Activated CD4-positive, CD25-positive, alpha-beta regulatory T cell treated with anti-CD3 and anti-CD28 coated beads, Interleukin-2, amount 50 U/mL, for 24 hours (primary cell): ENCODE measurements at places on chromosomes 5 and 9.

- ATAC-seq: no peak
These were observed 15.7 kb downstream of the LPCAT1 start for GRCh38 chr5:1507961-1508658.

GRCh38 chr9:107632216-107632615, 142.6 kb upstream of the KLF4 start:
- ATAC-seq: no peak

DNA sequence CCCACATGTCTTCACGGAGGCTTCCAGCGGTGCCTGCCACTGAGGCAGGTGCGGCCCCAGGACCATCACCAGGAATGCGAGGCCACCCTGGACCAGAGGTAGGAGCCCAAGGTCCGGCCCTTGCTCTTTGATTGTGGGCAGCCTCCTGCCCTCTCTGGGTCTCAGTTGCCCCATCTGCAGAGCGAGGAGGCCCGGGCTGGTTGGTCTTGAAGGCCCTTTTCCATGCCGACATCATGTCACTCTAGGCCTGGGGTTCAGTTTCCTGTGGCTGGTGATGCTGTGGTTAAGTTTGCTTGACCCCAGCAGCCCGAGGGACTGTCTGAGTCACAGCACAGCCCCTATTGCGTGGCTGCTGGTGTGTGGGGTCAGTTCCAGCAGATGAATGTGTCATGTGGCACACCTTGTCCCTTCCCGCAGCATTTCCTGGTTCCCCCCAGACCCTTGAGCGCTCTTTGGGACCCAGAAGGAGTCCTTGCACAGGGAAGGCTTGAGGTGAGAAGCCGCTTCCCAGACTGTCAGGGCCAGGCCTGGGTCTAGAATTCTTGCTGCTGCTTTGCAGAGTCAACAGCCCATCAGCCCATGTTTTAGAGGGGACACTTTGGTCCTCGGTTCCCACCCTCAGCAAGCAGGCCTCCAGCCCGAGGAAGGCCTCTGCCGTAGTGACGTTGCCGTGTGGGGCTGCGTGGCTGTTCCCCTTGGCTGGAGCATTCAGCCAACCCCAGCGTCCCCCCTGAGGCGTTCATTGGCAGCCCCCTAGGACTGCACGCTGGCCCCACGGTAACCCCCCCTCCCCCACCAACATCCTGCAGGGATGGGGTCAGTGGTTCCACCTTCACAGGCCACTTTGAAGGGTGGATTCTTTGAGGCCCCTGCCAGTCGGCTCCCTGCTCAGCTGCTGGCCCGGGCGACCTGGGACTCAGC, 31.0 kb upstream of the HMCN2 start:
- ATAC-seq: no peak

GRCh38 chr5:14240359-14240758, 97.2 kb downstream of the TRIO start:
- no peak for ATAC-seq

GRCh38 chr5:136613230-136613629, 247.9 kb upstream of the TRPC7 start:
- no peak for ATAC-seq

GRCh38 chr5:125333416-125333815, 587.0 kb upstream of the ZNF608 start:
- no peak for ATAC-seq

- no peak for ATAC-seq
These were observed 49.8 kb downstream of the ALDH1A1 start for GRCh38 chr9:72903103-72903502.

DNA sequence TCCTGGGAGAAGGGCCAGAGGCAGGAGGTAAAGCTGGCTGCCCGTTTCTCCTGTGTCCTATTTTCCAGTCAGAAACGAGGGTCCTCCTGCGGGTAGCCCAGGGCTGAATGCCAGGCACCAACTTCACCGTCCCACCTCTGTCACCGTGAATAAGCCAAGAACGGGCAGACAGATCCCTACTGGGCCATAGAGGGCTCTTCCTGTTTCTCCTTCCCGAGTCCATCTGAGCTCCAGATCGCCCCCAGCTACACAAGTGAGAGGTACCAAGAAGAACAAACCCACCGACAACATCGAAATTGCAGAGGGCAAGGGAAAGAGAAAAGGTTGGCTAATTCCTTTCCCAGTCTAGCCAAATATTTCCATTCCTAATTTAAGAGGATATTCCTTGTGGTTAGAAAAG, 93.7 kb downstream of the SPOCK1 start:
- no peak for ATAC-seq

GRCh38 chr9:111559000-111559610, 34.1 kb downstream of the ZNF483 start:
- no peak for ATAC-seq

DNA sequence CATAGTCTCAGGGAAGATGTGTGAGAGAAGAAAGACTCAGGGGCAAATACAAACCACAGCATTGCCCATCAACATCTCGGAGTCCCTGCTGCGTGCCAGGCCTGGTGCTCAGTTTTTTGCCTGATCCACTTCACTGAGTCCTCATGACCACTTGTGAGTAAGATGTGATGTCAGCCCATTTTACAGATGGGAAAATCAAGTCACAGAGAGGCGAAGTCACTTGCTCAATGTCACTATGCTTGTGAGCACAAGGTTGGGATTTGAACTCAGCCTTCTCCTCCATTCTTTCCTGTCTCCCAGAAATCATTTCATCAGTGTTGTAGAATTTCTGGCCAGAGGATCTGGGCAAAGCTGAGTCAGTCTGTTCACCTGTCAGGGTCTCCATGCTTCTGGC, 34.6 kb upstream of the PSD2 start:
- ATAC-seq: no peak

DNA sequence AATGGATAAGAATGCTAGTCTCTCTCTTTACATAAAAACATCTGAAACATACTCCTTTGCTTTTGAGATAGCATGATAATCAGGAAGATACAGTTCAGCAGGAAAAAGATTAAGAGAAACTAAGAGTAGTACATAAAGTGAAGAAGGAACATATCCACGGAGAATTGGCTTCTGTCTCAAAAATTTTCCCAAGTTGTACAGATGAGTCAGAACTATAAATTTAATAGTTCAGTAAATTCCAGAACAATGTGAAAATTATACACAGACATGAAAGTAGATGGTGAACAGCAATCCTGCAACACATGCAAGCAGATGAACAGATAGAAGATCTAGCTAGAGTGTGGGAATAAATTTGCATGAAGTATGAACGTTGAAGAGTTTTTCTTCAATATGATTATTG, 691.4 kb upstream of the RIOK2 start:
- ATAC-seq: no peak

GRCh38 chr5:80492741-80493140, 4.8 kb downstream of the FAM151B start:
- ATAC-seq: no peak

DNA sequence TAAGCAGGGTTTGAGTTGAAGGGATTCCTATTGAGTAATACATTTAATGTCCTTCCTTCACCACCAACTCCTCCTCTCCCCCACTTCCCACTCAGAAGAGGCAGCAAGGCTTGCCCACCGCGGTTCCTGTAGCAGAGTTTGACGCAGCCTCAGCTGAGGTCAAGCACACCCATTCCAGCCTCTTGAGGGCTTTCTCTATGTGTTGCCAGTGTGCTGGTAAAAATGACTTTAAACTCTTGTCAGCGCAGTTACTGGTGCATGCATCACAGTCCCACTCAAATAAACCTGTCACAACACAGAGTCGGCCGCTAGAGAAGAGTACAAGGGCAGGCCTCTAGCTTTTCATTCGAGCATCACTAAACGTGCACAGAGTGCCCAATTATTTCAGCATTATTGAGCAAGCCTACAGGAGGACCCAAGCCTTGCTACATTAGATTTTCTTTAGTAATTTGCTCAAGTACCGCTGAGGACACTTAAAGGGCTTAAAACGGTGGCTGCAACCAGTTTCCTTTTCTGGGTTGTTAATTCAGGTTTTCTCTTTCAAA, 79.6 kb downstream of the TLE4 start:
- ATAC-seq: no peak

DNA sequence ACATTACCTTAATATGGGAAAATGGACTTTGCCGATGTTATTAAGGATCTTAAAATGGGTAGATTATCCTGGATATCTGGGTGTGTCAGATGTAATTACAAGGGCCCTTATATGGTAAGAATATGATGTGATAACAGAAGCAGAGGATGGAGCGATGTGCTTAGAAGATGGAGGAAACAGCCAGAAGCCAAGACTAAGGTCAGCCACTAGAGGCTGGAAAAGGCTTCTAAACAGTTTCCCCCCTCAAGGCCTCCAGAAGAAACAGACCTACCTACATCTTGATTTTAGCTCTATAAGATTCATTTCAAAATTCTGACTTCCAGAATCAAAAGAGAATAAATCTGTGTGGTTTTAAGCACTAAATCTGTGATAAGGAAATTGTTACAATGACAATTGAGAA, 131.9 kb downstream of the CAAP1 start:
- ATAC-seq: no peak

GRCh38 chr5:8600843-8601242, 731.9 kb downstream of the MTRR start:
- ATAC-seq: no peak

- no peak for ATAC-seq
These were observed 227.8 kb downstream of the NSG2 start for GRCh38 chr5:174273325-174273724.

GRCh38 chr9:105141146-105141975, 103.1 kb upstream of the SLC44A1 start:
- no peak for ATAC-seq

DNA sequence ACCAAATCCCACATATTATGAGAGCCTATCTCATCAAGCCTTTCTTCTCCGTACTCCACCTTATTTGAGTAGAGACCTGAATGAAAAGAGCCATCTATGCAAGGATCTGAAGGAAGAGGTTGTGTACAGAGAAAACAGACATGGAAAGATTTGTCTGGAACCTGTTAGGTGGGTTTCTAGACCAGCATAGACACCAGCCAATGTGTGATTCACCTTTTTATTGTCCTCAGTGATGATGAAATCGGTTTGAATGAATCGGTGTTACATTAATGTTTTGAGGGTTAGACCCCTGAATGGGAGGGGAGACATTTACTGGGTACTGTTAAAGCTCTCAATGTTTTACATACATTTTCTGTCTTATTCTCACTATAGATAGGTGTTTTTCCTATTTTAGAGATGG, 223.6 kb downstream of the NMUR2 start:
- no peak for ATAC-seq

- ATAC-seq: no peak
These were observed 13.7 kb upstream of the GRIA1 start for GRCh38 chr5:153476767-153477166.

GRCh38 chr5:132776938-132777208, 166 bp downstream of the SEPTIN8 start:
- ATAC-seq: no peak

DNA sequence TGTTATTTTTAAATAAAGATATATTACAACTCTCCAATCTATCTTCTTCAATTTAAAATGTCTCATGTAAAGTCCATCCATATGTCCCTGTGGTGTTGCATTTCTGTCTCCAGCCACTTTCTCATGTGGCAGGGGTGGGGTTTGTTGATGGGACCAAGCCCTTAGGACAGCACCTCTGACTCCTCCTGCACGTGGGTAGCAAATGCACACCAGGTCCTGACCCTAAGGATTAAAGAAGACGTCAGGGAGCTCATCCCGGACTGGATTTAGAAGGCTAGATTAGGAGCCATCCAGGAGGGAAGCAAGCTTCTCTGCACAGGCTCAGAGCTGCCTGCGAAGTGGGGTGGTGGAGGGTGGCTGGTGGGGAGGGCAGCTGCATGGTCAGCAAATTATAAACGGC, 38.9 kb upstream of the FAM120AOS start:
- ATAC-seq: no peak

- no peak for ATAC-seq
These were observed 54.1 kb upstream of the FSD1L start for GRCh38 chr9:105393576-105394344.

GRCh38 chr5:137101544-137101943, 397.6 kb downstream of the SPOCK1 start:
- no peak for ATAC-seq

DNA sequence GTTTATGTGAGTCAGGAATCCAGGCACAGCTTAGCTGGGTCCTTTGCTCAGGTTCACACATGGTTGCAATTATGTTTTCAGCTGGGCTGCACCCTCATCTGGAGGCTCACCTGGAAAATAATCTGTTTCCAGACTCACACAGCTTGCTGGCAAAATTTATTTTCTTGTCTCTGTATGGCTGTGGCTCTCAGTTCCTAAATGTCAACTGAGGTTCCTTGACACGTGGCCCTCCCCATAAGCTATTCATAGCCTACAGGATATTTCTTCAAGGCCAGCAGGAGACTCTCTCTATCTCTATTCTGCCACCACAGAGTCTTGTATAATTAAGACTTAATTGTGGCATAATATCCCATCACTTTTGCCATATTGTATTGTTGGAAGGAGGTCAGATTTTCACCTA, 732.0 kb downstream of the CDH18 start:
- no peak for ATAC-seq

DNA sequence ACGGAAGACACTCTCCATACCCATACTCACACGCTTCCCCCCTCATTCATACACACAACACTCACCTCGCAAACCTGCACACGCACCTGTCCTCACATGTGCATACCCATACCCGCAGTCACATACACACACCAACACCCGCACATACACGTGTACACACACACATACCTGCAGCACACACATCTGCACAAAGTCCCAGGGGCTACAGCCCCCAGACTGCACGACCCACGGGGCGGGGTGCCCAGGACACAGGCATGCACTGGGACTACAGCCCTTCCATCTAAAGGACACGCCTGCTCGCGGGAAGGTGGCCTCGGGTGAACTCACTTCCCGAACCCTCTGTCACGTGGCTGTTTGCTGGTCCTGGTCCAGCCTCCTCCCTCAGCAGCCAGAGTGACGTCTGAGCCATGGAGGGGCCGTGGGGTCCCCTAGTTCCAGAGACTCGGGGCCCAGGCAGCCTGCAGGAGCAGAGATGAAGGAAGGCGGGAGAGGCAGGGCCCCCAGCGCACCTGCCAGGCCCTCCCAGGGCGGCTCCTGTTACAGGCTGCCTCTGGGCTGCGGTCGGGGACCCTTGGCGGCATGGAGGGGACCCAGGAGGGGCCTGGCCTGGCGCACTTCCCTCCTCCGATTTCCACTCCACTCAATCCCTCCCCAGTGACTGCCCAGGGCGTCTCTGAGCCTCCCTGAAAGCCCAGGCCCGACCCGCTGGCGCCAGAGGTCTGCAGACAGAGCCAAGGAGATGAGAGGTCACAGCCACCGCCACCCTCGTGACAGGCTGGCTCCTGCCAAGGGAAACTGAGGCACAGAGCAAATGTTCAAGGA, 8.1 kb downstream of the SLC12A7 start:
- ATAC-seq: no peak

DNA sequence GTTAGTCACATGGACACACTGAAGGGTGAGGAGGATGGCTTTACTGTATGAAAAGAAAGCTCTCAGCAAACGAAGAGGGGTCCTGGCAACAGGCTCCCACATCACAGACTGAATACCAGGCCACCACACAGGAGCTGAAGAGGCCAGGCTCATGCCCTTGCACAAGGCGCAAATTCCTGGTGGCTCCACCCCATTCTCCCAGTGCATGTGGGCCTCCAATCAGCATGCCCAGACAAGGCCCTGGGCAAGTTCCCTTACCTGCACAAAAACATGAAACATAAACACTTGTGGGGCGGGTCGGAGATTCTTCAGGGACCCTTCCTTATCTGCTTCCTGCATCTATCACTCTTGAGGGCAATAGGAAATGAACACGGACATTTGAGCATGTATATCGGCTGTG, 935.8 kb upstream of the EDIL3 start:
- no peak for ATAC-seq

GRCh38 chr5:56340196-56340980, 107.3 kb upstream of the ANKRD55 start:
- ATAC-seq: no peak
